ENCODE measurements at places on chromosomes 1 and 21.

DNA sequence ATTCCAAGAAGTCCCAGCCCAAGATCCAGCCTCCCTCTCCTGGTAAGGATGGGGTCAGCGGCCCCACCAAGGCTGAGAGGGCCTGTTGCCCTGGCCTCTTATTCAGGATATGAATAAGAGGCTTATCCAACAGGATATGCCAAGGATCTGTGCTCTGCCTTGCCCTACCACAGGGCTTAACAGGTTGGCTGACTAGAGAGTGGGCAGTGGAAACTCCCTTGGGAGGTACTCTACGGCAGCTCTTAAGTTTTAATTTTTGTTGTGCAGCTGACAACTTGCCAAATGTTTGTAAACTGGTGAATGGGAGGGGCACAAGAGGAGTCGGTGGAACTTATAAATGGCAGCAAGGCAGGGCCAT, 16.5 kb upstream of the PIGV start:
- DNase-seq = no peak

- DNase-seq = no peak
Observed at GRCh38 chr1:53526451-53527101, 67.4 kb downstream of the DMRTB1 start.

- no peak for DNase-seq
Observed at GRCh38 chr1:44571712-44572571, 102.3 kb downstream of the TMEM53 start.

GRCh38 chr1:32127409-32128198, 19.7 kb downstream of the KPNA6 start:
- DNase-seq = no peak

DNA sequence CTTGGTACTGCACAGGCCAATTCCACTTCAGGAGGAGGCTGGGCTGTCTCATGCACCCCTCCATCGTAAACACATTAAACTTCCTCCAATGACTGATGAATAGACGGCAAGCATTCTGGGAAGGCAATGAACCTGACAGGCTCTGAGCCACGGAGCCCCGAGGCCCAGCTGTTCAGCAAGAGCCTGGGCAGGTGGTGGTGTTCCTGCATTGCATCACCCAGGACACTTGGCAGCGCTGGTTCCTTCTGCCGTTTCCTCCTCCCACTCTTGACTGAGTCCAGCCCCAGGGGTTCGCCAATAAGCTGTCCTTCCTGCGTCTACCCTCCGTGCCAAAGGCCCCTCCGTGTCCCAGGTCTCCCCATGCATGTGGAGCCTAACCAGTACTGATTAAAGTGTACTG, 109.8 kb downstream of the JAK1 start:
- no peak for DNase-seq

DNA sequence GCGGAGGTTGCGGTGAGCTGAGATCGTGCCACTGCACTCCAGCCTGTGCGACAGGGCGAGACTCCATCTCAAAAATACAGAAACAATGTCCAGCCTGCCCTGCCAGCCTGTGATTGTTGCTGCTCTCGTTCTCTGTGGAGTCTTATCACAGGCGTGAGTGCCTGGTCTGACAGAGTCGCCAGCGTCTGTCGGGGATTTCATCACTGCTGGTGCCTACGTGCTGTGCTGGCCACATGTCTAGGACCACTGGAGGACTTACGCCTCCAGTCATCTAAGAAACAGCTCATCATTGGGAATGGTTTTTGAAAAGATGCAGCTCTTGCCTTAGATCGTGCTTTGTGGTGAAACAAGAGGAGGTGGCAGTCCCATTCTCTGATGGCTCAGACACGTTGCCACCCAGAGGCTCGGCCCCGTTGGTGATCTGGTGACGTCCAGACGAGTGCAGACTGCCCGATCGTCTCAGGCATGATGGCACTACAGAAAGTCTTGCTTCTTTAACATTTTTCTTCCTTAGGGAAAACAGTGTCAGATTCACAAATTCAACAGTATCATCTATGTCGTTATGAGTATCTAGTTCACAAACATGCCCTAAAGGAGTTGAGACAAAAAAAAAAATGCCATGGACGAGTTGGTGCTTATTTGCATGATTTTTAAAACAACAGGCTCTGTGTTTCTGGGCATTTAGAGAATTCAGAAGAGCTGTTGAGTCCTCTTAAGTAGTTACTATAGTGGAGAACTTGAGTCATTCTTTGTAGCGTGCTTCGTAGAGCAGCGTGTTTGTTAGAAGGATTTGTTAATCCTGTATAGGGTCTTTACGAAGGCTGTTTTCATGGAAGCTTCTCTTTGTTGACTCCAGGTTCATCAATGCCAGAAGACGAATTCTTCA, 47.5 kb downstream of the CBS start:
- no peak for DNase-seq

GRCh38 chr1:10031461-10031860, 1.3 kb upstream of the UBE4B start:
- no peak for DNase-seq

DNA sequence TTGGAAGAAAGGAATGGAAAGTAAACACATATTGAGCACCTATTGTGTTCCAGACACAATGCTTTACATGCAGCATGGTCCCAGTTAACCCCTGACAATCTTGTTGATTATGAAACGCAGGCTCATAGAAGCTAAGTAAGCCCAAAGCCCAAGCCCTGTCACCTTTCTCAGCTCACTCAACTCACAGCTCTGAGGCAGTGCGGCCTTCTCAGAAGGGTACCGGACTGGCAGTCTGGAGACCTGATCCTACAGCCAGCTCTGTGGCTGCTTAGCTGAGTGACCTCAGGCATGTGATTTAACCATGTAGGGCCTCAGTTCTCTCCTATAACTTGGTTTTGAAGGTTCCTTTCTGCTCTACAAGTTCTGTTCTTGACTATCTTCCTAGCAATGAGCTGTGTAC, 464 bp upstream of the RNASEL start:
- no peak for DNase-seq

DNA sequence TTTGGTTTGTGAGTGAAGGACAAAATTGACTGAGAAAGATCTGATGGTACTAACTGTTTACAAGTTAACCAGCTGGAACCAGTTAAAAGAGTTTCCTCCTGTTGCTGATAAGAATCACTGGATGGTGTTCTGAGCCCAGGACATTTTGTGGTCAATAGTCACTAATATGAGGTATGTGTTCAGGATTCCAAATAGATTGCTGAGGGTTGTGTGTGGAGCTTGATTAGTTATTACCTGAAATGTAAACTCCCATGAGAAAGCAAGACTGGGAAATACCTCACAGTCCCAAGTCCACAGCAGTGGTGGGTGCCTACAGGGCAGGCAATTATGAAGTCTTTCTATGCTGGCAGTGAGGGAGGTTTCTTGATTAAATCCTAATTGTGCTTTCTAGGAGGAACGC, 164.6 kb downstream of the DNM3 start:
- DNase-seq = no peak

- DNase-seq = no peak
Observed at GRCh38 chr1:37761416-37762095, 3.4 kb downstream of the EPHA10 start.

DNA sequence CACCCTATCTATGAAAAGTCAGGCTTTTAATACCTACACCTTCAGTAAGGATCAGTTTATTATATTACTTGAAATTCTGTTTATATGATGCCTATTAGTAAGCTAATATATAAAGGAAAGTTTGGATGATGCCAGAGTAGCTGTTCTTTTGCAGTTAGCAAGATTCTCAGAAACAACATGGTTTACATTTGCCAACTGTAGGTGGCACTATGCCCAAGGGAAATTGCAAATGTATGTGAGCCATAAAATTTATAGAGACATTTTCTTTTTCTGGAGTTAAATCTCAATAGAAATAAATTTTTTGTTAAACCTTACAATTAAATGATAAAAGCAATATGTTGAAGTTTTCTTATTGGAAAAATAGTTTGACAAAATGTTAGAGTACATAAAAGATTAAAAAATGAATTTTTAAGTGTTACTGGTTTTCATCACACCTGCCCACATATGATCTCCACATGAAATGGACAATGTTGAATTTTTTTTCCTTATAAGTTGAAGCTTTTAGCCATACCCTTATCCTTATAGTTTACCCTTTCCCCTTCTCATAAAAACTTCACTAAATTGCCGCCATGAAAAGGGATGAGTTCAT, 32.1 kb upstream of the EPHX4 start:
- DNase-seq = no peak

GRCh38 chr21:15212206-15212605, 147.4 kb upstream of the NRIP1 start:
- DNase-seq = no peak

DNA sequence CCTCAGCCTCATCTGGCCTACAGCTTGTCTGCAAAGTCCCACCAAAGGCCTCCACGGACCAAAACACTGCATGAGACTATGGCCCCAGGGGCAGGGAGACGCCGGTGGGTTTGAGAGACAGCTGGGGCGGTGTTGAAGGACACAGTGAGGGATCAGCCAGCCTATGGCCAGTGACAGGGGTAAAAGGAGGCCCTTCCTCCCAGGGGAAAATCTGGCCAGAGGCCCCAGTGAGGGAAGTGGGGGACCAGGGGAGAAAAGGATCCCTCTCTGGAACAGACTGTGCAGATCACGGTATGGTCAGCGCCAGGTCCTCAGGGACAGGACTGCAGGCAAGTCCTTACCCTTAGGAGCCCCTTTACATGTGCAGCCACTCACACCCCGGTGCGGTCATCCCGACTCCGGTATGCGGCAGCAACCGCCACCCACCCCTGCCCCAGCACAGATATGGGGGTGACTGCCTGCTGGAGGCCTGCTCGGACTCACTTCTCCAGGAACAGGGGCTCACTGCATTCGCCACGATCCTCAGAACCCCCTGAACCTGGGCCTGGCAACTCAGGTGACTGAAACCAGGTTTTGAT, 1.3 kb downstream of the CERS2 start:
- DNase-seq = no peak

- no peak for DNase-seq
Observed at GRCh38 chr1:81551946-81552345, 248.8 kb upstream of the ADGRL2 start.

GRCh38 chr1:182781841-182782586, 7.6 kb upstream of the NPL start:
- DNase-seq = peak; percentile 60

- DNase-seq = no peak
Observed at GRCh38 chr1:1435911-1436629, 580 bp downstream of the VWA1 start.

GRCh38 chr21:22927469-22927868, 1929.3 kb downstream of the NCAM2 start:
- DNase-seq = no peak

- DNase-seq = no peak
Observed at GRCh38 chr1:90346757-90347156, 351.8 kb downstream of the ZNF326 start.

DNA sequence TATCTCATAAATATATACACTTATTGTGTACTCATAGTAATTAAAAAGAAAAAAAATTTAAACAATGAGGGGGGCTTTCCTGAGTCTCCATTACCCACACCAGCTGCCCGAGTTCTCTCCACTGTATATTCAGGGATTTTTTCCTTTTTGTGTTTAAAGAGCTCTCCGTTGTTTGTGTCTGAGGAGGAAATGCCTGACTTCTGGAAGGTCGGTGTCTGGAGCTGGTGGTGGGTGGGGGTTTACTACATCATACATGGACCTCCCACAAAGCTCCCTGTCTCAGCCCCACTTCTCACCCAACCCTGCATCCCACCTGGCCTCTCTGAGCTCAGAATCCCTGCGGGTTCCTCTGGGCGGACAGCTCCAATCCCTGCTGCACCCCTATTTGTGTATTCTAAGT, 64.1 kb upstream of the ETV3 start:
- no peak for DNase-seq

DNA sequence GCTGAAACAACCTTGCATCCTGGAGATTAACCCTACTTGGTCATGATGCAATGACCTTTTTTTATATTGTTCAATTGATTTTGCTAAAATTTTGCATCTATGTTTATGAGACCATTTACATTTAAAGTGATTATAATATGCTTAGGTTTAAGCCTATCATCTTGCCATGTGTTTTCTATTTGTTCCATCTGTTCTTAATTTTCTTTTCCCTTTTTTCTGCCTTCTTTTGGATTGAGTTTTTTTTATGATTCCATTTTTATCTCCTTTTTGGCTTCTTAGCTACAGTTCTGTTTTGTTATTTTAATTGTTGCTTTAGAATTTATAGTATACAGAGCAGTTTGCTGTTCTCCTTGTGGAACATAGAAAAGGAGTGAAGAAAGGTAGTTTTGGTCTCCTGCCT, 385.1 kb upstream of the USP24 start:
- DNase-seq = no peak

DNA sequence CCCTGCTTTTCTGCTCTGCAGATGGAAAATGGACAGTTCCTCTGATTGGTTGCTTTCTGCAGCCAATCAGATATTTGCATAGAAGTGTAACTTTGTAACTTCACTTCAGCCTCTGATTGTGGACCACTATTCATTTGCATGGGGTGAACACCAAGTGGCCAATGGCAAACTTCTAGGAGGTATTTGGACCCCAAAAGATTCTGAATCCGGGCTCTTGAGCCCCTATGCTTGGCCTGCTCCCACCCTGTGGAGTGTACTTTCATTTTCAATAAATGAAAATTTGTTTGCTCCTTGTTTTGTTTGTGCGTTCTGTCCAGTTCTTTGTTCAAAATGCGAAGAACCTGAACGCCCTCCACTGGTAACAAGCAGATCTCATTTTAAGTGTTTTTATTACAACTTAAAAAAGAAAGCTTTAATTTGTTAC, 6.4 kb upstream of the GSTM4 start:
- DNase-seq = no peak

DNA sequence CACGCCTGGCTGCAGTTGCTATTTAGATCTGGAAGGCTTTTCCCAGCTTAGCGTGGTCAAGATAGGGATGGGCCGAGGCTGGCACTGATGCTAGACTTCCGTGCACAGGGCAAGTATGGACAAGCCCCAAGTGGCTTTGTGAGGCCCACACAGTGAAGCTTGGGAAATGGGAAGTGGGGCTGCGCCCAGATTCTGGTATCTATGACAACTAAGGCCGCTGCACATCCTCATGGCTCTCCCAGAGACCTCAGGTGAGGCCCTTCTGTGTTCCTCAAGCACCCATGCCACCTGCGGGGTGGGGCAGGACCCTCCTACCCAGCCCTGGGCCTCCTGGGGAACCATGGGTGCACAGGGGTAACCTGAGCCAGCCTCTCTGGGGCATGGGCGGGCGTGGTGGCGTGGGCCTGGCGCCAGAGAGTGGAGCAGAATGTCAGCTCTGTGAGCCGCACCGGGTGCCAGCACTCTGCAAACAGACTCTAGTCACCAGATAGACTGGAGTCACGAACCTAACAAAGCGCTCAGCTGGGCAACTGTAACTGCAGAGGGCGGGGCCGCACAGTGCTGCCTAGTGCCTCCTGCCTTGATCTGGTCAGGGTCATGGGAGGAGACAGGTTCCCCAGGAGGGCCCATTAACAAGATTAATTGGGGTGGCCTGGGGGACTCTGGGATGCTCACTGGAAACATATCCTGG, 46.4 kb downstream of the ELF3 start:
- no peak for DNase-seq

GRCh38 chr1:106680776-106681344, 375.6 kb upstream of the PRMT6 start:
- no peak for DNase-seq

- DNase-seq = no peak
Observed at GRCh38 chr1:234241941-234242490, 131.2 kb upstream of the COA6 start.

- no peak for DNase-seq
Observed at GRCh38 chr1:54577612-54578011, 29.6 kb downstream of the ACOT11 start.

All from stimulated activated CD4-positive, alpha-beta T cell treated with anti-CD3 and anti-CD28 coated beads, Interleukin-15, amount 100 ng/mL, for 1 hour (primary cell).